ENCODE measurements at places on chromosomes 2 and 18.

- no peak for DNase-seq
Observed at GRCh38 chr18:37714691-37715090, 149.1 kb upstream of the CELF4 start.

DNA sequence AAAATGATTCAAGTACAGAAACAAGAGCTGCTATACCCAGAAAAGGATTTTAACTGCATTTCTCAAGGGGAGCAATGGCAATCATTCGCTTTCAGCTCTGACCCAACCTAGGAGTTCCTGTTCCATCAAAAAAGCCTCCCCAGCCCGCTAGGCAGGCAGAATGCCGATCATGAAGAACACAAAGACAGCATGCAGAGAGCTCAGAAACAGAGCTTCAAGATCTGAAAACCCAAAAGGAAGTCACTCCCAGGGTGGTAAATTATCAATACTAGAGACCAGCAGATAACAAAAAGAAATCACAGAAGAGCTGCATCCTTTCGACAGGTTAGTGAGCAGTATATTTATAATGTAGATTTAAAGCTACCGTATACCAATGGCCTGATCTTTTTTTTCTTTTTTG, 84.8 kb upstream of the CRIM1 start:
- DNase-seq = no peak

GRCh38 chr2:19607400-19607799, 249.0 kb upstream of the OSR1 start:
- no peak for DNase-seq

DNA sequence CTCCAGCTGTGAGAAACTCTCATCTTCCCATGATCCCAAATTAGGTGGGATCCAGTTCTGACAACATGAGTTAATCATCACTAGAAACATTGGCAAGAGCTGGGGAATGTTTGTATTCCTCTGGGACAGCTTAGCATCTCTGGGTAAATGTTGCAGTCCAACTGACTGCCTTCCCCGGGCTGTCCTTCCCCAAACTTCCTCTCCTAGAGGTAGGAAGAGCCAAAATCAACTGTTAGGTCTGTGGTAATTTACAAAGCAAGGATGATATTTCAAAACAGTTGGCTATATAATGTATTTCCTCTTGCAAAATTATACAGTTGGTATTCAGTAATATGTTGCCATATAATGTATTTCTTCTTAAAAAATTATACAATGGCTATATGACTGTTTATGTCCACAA, 148.5 kb downstream of the MGAT5 start:
- DNase-seq = no peak

GRCh38 chr2:152386266-152386665, 51.3 kb downstream of the FMNL2 start:
- no peak for DNase-seq

- DNase-seq = no peak
Observed at GRCh38 chr2:154616659-154617058, 81.8 kb upstream of the KCNJ3 start.

- no peak for DNase-seq
Observed at GRCh38 chr2:26460613-26461031, 17.3 kb downstream of the OTOF start.

DNA sequence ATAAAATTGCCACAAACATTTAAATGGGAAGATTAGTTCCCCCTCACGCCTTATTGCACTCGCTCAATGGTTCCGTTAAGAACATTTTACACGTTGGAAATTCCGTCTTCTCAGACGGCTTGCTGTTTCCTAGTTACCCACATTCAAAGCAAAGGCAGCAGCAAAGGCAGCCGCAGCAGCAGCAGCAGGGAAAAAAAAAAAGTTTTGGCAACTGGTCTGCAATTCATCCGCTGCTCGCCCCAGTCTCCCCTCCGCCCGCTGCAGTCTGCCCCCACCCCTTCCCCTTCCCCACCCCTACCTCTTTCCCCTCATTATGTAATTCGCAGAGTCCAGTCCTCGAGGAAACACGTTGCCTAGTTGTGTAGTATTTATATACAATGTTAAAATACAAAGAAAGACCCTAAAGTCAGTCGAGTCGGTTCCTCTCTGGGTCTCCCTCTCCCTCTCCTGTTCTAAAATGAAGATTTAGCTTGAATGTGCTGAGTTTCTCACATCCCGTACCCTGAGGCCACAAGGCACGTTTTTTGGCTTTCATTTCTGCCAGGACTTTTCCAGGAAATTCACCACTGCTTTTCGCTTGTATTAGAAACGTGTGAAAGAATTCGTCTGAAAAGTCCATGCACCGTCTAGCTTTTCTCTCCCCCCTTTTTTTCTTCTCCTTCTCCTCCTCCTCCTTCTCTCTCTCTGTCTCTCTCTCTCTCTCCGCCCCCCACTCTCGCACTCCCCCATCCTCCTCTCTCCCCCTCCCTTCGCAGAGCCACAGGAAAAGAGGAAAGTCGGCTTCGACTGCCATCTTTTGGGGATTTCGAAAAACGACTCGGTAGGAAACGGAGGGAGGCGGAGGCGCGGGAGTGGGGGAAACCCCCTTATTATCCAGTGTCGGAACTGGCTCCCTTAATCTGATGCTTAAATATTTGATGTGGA, 140.0 kb downstream of the MEIS1 start:
- DNase-seq = no peak

GRCh38 chr2:183359867-183360266, 235.6 kb downstream of the NUP35 start:
- DNase-seq = no peak

GRCh38 chr2:82993609-82994008, 1465.5 kb downstream of the SUCLG1 start:
- no peak for DNase-seq

DNA sequence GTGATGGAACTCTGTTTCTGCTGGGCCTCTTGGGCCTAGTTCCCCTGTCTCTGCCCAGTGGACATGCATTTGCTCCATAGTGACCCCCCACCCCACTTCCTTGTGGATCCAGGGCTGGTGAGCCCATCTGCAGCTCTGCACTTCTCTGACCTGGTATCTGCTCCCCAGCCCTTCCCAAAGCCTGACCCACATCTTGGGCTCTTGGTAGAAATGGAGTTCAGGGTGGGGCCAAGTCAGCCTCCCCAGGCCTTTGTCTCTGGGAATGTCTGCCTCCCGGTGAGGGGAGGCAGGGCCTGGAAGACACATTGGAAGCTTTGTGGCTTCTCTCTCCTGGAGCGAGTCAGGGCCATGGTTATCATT, 6.3 kb upstream of the TRAF3IP1 start:
- no peak for DNase-seq

GRCh38 chr18:51385270-51385669, 187.8 kb upstream of the MEX3C start:
- DNase-seq = no peak

GRCh38 chr2:226813148-226813701, 13.6 kb upstream of the IRS1 start:
- DNase-seq = no peak

GRCh38 chr2:144471305-144472045, 48.4 kb downstream of the ZEB2 start:
- no peak for DNase-seq

DNA sequence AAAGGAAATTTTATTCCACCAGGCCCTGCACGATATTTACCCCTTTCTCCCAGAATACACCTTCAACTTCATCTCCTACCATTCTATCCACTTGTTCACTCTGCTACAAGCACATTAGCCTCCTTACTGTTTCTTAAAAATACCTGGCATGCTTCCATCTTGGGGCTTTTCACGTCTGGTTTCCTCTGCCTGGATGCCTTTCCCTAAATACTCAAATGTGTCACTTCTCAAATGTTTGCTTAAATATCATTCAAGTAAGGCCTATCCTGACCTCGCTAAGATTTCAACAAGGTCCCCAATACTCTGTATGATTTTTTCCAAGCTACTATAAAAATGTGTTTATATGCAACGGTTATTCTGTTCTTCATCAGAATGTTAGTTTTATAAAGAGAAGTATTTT, 433.0 kb upstream of the CHAC2 start:
- no peak for DNase-seq

DNA sequence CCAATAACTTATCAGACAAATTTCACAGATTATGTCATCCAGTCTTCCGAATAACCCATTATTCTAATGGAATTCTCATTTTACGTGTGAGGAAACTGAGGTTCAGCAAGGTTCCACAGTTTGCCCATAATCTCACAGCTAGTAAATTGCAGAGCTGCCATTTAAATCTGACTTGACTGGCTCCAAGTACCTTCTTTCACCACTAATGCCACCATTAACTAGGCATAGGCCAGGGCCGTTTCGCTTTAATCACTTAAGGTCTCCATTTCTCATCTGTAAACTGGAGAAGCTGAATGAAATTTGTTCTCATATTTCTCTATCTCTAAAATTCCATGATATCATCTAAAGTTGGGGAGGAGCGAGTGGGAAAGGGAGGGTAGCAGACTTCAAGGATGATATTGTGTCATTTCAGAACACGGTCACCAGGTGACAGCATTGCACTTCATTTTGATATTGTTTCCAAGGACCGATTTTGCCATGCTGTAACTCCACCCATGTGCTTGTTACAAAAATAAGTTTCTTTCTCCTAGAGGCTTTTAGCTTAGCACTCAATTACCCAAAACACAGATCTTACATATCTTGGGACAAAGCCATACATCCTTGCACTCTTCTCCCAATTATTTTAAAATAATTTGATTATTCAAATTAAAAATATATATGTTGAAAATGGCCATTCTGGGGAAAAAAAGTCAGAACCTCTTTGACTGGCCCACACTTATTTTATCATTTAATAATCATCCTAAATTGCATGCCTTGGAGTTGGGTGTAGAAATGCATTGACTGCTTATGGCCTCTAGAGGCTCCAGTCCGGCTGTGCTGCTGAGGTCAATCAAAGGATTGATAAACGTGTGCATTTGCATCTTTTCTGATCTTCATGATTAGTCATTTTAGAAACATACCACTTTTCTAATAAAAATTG, 123.8 kb downstream of the AKAIN1 start:
- DNase-seq = no peak

GRCh38 chr2:113930448-113930847, 40.6 kb downstream of the ACTR3 start:
- DNase-seq = no peak

DNA sequence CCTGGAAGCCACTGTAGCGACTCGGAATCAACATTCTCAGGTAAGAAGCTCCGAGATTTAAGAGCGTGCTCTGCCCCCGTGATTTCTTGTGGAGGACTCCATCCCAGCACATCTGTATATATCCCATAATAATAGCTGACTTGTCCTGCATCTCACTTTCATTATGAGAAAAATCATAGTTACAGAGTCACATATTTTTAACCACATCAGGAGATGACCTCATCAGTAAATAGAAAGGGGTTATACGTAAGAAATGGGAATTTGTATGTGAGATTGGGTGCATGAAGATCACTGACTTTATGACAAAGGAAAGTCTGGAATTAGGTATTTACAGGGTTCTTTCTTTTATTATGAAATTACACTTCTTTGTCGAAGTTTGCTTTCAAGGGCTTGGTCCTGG, 16.4 kb upstream of the TMEM18 start:
- DNase-seq = no peak

- DNase-seq = no peak
Observed at GRCh38 chr2:178886006-178886405, 78.8 kb upstream of the TTN start.
